ENCODE measurements at places on chromosomes 2 and 18.

DNA sequence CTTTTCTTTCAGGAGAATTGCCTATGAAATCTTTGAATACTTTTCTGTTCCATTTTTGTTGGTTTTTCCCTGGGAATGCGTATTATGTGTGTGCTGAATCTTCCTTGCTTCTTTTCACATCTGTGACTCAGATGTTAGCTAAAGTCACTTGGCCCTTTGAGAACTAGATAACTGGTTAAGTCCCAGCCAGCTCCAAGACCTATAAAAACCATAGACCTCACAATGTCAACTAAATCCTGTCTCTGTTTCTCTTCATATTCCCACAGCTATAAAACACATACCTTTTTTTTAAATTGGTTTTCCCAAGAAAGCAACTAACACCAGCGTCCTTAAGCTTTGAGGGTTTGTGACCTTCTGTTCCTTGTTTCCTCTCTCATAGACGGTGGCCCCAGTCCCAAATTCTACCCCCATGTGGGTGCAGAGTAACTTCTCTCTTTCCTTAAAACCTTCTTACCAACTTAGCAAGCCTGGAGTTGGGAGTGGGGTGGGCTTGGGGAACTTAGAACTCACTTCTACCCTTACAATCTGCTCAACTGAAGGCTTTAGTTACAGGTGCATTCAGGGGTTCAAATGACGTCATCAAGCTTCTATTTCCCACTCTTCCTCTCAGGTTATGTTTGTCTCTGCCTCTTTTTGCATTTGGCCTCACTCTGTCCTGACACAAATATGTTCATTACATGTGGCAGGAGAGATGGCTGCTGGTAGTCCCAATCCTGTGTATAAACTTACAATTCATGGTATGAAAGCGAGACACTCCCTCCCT, 58.1 kb upstream of the TGIF1 start:
- no peak for DNase-seq

DNA sequence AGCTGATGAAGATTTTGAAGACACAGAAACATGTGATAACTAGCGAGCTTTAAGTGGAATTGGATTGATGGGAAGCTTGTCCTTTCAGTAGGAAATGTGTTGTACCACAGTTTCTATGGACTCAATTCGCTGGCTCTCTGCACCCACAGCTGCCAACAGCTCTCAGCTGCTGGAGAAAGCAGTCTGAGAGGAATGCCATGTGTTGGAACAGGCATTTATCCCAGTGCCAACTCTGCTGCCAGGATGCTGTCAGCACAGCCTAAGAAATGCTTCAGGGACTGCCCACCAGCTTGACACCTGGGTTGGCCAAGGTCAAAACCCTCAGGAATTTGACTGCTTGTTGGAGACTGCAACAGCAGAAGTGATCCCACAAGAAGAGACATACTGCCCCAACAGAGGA, 193.0 kb upstream of the THSD7B start:
- DNase-seq, result no peak

- no peak for DNase-seq
These were observed 423.3 kb downstream of the SETBP1 start for GRCh38 chr18:45104049-45104395.

DNA sequence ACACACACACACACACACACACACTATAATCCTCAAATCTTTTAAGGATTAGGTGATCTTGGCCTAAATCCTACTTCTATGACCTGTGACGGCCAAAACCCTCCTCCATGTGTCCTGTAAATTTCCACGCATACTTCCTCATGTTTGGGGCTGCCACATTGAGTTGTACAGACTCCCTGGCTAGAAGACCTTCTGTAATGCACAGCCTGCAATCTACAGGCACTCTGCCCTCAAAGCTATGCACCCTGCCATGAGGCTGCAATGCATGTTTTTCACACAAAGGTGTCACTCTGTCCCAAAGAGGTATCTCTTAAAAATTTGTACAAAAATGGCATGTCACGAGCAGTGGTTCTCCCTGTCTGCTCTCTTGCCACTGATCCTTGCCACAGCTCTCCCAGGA, 26.4 kb upstream of the B4GALT6 start:
- DNase-seq, result no peak

DNA sequence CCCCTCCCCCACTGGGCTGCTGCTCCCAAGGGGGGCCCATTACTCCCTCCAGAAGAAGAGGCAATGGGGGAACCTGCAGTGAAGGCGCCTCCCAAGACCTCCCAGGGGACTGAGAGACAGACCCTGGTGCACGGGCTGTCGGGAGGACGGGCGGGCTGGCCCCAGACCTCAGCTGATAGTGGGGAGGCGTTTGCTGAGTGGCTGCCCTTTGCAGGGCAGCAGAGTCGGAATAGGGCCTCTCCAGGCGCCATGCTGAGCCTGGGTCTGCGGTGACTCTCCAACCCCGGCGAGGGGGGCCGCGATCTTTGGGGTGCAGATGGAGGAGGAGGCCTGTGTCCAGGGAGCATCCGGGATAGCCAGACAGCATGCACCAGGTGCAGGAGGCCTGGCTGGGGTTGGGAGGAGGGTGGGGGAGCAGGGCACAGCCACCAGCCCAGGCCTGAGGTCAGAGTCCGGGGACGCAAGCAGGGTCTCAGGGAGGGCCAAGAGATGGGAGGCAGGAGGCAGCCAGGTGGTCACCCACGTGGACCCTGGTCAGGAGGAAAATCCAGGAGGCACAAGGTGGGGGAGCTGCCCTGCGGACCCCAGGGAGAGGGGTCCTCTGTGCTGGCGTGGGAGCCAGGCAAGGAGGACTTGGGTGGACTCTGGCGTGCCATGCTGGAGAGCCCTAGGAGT, 11.0 kb downstream of the CROCC2 start:
- no peak for DNase-seq

GRCh38 chr18:76860411-76860810, 38.1 kb downstream of the ZNF236 start:
- no peak for DNase-seq

DNA sequence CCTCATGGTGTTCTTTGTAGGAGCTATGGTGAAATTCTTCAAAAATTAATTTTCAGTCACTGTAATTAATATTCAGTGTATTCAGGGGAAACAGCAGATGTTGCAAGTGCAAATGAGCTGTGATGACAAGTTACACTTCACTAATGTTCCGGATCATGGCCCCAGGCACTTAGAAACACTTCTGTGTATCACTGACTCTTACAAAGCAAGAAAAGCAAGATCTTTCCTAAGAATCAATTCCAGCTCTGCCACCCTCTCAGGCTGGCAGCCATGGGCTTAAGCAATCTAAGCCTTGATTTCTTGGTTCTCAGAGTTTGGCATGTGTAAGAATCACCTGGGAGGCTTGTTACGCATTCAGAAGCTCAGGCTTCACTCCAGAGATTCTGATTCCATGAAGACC, 78.0 kb downstream of the MARCHF4 start:
- no peak for DNase-seq

- DNase-seq, result no peak
These were observed 92.9 kb upstream of the CSRNP3 start for GRCh38 chr2:165376571-165376975.

- no peak for DNase-seq
These were observed 43.8 kb upstream of the SLC4A10 start for GRCh38 chr2:161580426-161580825.

- no peak for DNase-seq
These were observed 3.4 kb upstream of the ASNSD1 start for GRCh38 chr2:189657867-189658266.

DNA sequence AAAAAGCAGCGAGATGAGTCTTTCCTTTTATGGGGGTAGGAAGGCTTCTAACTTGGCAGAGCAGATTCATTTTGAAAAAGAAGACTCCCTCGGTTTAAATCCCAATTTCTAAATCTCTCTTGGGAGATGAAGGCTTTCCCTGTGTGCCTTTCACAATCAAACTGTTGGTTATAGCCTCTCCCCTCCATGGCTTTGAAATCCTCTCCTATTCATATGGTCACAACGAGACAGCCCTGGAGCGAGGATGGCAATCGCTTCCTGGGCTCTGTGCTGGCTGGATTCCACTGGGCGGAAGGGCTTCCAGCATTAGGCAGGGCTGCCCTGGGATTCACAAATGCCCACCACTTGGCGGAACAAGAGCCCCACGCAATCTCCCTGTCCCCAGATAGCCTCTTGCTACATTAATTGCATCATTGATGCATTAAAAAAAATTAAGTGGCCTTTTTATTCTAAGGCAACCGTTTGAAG, 1.6 kb downstream of the CAVIN2 start:
- DNase-seq, result no peak

DNA sequence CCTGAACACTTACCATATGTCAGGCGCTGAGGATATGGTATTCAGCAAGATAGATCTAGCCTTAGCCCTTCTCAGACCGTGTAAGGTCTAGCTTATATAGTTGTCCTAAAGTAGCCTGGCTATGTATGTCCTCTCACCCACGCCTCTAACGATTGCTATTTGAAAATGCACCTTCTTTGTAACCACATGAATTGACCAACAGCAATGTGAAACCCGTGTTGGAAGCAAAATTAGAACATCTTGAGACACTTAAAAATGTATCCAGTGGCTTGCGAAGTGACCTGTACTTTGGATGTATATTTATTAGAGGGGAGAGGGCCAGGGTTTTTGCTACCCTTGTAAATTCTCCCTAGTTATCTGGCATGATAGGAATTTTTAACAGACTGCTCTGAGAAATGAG, 860.0 kb upstream of the ZEB2 start:
- no peak for DNase-seq

- no peak for DNase-seq
These were observed 25.7 kb downstream of the FANCL start for GRCh38 chr2:58215429-58215828.

- no peak for DNase-seq
These were observed 52.3 kb upstream of the MGAT5 start for GRCh38 chr2:134201533-134201932.

DNA sequence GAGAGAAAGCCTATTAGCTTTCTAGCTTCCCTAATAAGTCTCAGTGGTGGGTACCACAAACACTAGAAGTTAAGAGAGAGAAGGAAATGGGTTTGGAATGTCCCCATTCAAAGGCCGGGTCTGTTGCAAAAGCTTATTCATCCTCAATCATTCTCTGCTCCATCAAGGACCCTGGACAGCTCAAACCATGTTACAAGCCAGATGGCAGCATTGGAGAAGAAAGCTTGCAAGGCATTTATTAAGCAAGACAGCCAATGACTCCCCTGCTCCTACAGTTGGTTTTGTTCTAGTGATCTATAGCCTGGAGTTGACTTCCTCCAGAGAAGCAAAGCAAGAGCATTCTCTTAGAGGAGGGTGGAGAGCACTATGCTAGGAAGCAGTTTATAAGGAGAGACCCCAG, 86.9 kb upstream of the LMAN1 start:
- no peak for DNase-seq

- peak; percentile 70 for DNase-seq
These were observed 10.5 kb downstream of the VIT start for GRCh38 chr2:36707050-36707449.

DNA sequence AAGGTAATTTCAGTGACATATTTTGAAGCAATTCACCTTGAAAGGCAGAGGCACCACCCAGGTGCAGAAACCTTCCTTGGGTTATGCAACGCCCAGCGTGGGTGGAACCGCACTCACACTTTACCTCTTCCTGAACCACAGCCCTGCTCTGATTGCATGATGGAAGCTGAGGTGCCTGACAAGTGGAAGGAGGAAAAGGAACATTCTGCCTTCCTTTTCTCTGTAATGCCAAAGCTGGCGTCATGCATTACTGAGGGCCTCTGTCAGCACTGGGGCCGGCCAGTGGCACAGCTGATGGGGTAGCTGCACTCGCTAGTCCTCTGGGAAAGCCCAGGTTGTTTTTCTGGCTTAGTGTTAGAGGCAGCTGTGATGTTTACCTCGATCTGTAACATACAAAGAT, 266.5 kb downstream of the NEDD4L start:
- DNase-seq, result no peak

DNA sequence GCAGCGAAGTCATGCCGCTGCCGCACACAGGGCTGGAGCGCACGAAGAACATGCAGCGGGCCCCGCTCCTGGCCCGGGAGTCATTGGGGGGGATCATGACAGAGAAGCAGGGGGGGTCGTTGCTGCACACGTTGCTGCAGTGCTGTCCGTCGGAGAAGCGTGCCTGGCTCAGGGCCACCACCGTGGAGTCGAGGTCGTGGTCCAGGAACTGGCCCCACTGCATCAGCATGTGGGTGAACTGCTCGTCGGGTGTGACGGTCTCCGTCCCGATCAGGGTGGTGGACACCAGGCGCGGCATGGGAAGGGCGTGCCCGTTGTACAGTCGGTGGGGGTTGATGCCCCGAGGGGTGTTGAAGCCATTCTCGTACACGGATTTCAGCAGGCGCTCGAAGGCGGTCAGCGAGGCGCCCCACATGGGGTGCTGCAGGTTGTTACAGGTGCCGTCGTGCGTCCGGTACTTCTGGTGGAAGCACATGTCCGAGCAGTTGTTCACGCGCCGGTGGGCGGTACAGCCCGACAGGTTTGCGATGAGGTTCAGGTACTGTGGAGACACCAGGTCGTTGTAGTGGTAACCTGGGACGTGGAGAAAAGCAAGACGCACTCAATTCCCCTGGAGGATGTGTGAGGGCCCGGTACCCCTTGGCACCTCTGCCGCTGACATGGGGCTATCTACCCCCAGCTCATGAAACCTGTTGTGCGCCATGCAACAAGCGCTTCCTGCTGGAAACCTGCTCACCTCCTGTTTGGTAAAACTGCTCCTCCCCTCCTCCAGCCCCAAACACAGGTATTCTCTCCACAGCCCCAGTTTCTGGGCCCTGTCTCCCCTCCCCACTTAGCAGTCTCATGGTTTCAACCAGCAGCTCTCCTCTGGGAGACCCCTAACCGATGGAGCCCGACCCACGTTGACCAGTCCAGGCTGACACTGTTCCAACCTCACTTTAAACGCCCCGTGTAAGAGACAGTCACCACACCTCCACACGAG, 94.9 kb downstream of the PXDN start:
- no peak for DNase-seq

DNA sequence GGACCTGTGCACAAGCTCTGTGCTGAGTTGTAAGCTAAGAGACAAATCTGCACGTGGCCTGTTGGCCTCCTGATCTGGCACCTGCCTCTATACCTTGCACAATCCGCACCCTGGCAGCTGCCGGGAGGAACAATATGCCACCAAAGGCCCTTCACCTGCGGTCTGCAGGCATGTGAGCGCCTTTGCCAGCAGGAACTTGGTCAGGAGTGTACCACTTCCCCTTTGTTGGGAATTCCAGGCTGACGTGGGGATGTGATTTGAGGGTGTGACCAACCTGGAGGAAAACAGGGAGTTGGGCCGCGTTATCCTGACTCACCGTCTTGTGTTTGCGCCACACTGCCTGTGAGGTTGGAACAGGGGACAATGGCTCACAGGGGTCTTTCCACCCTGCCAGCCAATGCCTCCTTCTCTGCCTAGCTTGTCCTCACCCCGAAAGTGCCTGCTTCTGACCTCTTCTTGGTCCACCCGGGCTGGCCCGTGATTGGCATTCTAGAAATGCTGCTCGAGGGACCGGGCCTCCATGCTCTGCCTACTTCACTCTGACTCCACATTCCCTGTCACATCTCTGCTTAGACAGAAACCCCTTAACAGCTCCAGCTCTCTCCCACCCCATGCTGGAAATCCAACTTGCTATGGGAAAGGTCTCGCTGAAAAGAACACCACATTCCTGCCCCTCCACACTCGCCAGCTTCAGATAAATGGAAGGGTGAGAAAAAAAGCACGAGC, 67.1 kb upstream of the MAP4K4 start:
- DNase-seq, result no peak

All from amniotic stem cell (primary cell).